Ascending aorta (tissue), 2 donors: ENCODE measurements at places on chromosomes 3 and 15.

- no peaks in the 10 kb centered on the region for H3K27me3 ChIP-seq
- peaks cover 12% of the 10 kb centered on the region for H3K36me3 ChIP-seq
- H3K4me3 ChIP-seq = no peak overlapping the region
- H3K27ac ChIP-seq = no peak overlapping the region
- H3K4me1 ChIP-seq = no peaks in the 10 kb centered on the region
Observed at GRCh38 chr3:105853801-105854432, 14.9 kb downstream of the CBLB start.

DNA sequence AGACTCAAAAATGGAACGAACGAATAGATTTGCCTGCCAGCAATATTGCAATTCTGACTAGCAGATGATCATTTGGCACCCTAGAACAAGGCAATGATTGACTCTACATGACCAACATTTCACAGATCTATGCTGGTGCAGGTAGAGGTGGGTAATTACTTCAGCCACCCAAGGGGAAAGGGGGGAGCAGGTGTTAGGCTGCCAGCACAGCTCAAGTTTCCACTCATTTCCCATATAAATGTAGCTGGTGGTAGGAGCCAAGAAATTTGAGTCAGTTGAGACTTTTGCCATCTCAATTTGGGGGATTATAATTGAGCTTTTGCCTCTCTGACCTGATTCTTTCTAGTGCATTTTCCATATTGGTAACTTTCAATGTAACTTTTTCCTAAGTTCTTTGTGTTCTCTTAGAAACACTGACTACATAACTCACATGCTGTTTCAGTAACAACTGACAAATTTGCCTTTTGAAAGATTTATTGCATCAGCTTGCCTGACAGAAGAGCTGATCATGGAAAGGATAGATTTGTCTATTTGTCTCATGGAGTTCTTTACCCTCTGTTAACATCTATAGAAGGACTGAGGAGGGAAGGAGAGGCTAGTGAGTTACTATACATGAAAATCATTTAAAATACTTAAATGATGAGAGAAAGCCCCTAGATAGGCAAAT is 902.5 kb downstream of the ZPLD1 start:
- no peak for DNase-seq
- H3K36me3 ChIP-seq = no peaks in the 10 kb centered on the region
- H3K27me3 ChIP-seq = no peaks in the 10 kb centered on the region

DNA sequence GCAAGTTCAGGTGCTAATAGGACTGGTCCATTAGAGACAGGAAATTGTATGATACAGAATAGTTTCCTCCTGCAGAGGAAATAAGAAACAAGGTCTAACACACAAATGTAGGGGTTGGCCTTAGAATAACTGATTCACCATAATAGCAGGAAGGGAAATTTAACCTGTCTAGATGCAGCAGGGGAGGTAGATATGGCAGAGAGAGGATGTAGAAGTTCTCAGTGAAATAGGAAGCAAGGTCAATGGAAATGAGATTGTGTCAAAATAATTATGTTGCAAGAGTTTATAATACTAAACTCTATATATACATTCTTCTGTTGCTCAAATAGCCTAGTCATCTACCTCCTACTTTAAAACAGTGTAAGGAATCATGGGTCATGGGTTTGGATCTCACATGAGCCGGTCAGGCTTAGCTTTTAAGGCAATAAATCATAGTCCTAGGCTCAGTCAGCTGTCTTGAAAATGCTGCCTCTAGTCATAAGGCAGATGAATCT is 17.0 kb downstream of the BCL2A1 start:
- no peaks in the 10 kb centered on the region for H3K4me1 ChIP-seq
- H3K36me3 ChIP-seq = no peaks in the 10 kb centered on the region
- DNase-seq = no peak
- H3K27ac ChIP-seq = no peak overlapping the region

DNA sequence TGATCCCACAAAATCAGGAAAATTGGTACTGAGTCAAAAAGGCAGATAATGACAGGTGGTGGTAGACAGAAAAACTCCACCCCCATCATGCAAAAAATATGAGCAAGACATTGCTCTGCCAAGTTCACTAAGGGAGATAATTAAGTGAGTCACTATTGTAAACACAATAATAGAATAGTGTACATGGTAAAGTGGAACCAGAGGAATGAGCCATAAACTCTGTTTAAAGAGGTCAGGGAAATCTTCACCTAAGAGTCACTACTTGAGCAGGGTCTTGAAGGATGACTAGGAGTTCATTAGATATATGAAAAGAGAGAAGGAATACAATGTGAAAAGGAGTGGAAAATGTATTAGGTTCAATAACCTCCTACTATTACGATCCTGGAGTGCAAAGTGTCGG is 213.4 kb upstream of the PEX5L start:
- no peak for DNase-seq
- no peak overlapping the region for H3K27ac ChIP-seq
- H3K27me3 ChIP-seq = no peaks in the 10 kb centered on the region
- no peaks in the 10 kb centered on the region for H3K4me1 ChIP-seq

- H3K4me1 ChIP-seq = no peaks in the 10 kb centered on the region
- no peak for DNase-seq
- no peak overlapping the region for H3K27ac ChIP-seq
- no peak overlapping the region for H3K4me3 ChIP-seq
Observed at GRCh38 chr3:31341130-31341529, 191.6 kb upstream of the STT3B start.

DNA sequence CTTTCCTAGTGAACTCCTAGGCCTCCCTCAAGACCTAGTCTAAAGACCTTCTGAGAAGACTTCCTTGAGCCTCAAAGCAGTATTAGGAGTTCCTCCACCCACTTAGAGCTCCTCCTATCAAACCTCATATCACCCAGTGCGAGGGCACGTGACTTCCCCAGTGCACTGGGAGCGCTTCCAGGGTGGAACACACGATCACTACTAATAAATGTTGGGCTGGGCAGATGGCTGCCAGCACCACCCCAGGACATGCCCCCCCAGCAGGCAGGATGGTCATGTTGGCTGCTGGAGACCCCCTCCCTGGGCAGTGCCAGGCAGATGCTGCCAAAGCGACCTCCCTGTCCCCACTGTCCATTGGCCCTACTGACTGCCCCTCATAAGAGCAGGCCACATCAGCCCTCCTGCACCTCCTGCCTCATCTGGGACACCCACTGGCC is 8.5 kb upstream of the PLXND1 start:
- DNase-seq = peak; percentile 79
- H3K27me3 ChIP-seq = no peaks in the 10 kb centered on the region
- peaks cover 32% of the 10 kb centered on the region for H3K4me1 ChIP-seq
- no peaks in the 10 kb centered on the region for H3K36me3 ChIP-seq
- no peak overlapping the region for H3K4me3 ChIP-seq

DNA sequence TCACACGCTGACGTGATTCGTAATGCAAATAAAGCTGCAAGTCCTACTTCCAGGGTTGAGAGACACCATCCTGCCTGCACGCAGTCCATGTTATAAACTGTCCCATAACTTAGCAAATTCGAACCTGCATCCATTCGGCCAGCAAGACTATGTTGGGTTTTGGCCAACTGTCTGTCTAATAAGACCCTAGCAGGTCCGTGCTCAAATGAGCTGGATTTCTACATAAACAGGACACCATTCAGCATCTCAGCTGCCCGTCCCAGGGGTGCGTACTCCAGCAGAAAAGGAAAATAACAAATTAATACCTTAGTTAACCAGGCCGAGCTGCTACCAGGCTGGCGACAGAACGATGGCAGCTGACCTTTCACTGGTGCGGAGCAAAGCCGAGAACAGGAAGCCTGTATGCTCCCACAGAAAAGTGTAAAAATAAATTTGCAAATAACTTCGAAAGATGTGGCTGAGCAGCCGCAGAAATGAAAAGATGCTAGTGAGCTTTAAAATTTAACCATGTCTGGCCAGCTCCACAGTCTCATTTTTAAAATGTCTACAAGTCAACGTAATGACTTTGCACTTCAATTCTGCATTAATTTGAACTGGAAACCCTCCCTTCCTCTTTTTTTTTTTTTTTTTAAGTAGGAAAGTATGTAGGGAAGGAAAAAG is 97.1 kb upstream of the SNRPA1 start:
- no peaks in the 10 kb centered on the region for H3K27me3 ChIP-seq
- no peak overlapping the region for H3K27ac ChIP-seq
- DNase-seq = no peak
- H3K4me3 ChIP-seq = no peak overlapping the region
- H3K4me1 ChIP-seq = no peaks in the 10 kb centered on the region

DNA sequence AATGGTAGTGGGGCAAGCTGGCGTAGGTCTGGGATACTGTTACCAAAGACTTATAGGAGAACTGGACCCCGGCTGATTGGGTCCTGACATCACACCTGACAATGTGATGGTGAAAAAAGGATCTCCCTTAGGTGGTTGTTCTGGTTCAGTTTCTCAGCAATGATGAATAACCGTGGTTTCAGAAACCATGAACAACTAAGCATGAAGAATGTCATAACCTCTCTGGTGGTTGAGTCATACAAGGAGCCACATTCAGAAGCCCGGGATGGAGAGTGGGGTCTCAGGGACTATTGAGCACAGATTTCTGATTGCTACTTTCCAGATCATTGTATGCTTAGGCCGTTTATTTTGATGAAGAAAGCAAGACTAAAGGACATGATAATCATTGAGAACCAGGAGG is 17.4 kb downstream of the GPR160 start:
- no peaks in the 10 kb centered on the region for H3K27me3 ChIP-seq
- H3K4me1 ChIP-seq = no peaks in the 10 kb centered on the region
- no peaks in the 10 kb centered on the region for H3K36me3 ChIP-seq
- H3K27ac ChIP-seq = no peak overlapping the region
- DNase-seq = no peak
- H3K4me3 ChIP-seq = no peak overlapping the region

- no peak overlapping the region for H3K27ac ChIP-seq
- no peak overlapping the region for H3K4me3 ChIP-seq
- no peak for DNase-seq
- no peaks in the 10 kb centered on the region for H3K4me1 ChIP-seq
Observed at GRCh38 chr3:110456001-110456400, 615.6 kb upstream of the NECTIN3 start.

- H3K27ac ChIP-seq = peak overlapping the region; percentile 12
- no peaks in the 10 kb centered on the region for H3K36me3 ChIP-seq
- no peaks in the 10 kb centered on the region for H3K27me3 ChIP-seq
Observed at GRCh38 chr15:39156646-39157250, 424.1 kb upstream of the THBS1 start.

DNA sequence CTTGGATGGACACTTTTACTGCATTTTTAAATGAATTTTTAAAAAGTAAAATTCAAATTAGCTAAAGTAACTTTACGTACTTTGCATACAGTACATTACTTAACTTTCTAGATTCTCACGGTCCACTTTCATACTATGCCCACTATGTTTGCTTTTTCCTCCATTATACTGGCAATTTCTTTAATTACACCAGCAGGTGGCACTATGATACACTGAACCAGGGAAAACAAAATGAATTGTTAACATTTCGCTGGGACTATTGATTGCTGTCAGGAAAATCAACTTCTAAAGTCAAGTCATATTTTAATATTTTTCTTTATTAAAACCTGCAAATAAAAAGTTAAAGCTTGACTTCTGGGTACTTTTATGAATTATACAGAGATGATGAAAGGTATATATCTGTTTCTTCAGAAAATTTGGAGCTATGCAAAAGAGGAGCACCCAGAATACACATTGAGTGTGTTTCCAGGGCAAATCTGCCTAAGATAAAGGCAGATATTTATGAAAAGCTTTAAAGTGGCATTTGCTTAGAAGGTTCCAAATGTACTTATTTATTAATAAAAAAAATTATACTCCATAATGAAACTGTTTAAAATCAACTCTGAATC is 21.8 kb upstream of the POU1F1 start:
- H3K27me3 ChIP-seq = no peaks in the 10 kb centered on the region
- no peak overlapping the region for H3K27ac ChIP-seq
- no peaks in the 10 kb centered on the region for H3K36me3 ChIP-seq
- no peaks in the 10 kb centered on the region for H3K4me1 ChIP-seq

DNA sequence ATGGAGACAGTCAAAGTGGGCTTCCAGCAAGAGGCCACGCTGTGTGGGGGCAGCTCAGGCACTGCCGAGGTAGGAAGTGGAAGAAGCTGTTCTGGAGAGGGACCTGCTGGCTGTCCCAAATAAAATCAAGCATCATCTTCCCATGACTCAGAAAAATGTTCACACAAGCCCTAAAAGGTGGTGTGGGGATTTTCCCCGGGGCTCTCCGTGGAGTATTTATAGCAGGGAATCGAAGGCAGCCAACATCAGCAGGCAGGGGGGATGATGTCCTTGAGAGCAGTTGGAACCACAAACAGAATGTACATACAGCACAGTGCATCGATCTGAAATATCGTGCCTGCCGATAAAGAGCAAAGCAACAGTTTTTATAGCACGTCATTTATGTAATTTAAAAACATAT is 27.6 kb downstream of the PRR23E start:
- no peaks in the 10 kb centered on the region for H3K36me3 ChIP-seq
- no peak for DNase-seq
- H3K4me1 ChIP-seq = no peaks in the 10 kb centered on the region
- H3K4me3 ChIP-seq = no peak overlapping the region
- H3K27ac ChIP-seq = no peak overlapping the region
